CD4-positive, CD25-positive, alpha-beta regulatory T cell (primary cell): ENCODE measurements at places on chromosomes 6 and 20. TPM values are rescaled to one million over a fixed set of nuclear protein-coding genes. Genes with fewer than 3 reads are reported as not detected.

DNA sequence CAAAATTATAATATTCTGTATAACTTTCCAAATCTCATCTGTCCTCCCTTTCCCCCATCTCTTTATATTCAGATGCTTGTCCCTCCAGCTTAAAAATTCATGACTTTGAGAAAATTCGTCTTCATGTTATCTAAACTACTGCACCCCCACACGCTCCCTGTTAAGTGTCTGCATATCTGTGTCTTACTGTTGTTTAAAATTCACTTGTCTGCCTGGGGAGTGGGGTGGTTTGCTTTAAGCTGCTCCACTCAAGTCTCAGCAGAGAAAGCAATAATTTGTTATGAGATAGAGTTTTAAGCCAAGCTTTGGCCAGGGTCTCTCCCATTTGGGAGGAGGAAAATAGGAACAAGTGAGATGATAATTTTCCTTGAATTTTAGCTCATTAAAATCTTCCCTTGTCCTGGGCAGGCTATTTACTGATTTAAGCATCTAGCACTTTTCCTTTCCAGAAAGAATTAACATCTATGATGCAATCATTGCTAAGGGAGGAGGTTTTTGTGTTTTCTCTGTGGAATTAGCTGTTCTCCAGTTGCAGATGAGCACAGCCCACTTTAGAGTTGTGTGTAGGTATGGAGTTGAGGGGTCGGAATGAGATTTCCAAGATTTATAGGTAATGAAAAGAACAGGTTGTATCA, 36.8 kb downstream of the MTHFD1L start:
- no peaks in the 10 kb centered on the region for H3K36me3 ChIP-seq
- H3K27me3 ChIP-seq = no peaks in the 10 kb centered on the region
- DNase-seq = no peak
- H3K4me1 ChIP-seq = peaks cover 7% of the 10 kb centered on the region

Gene PCMT1
- total RNA-seq = 44.8 TPM

Gene SYCP2L
- not detected for total RNA-seq

DNA sequence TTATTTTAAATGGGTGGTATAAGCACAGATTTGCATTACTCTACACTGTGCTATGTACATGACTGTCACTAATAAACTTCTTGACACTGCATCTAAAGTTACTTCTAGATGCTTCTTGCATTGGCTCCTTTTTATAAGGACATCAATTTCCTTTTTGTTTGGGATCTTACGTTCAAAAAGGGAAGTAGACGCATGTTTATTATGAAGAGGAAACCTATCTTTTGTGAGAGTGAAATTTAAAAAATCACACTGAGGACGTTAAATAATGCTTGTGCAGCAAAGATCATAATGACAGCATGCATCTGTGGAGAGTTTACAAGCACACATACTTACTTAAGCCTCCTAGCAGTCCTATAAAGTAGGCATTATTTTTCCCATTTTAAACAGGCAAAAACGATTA, 479.5 kb downstream of the CD83 start:
- H3K36me3 ChIP-seq = no peaks in the 10 kb centered on the region
- DNase-seq = no peak
- H3K27ac ChIP-seq = no peak overlapping the region
- H3K4me3 ChIP-seq = no peak overlapping the region
- no peaks in the 10 kb centered on the region for H3K27me3 ChIP-seq

DNA sequence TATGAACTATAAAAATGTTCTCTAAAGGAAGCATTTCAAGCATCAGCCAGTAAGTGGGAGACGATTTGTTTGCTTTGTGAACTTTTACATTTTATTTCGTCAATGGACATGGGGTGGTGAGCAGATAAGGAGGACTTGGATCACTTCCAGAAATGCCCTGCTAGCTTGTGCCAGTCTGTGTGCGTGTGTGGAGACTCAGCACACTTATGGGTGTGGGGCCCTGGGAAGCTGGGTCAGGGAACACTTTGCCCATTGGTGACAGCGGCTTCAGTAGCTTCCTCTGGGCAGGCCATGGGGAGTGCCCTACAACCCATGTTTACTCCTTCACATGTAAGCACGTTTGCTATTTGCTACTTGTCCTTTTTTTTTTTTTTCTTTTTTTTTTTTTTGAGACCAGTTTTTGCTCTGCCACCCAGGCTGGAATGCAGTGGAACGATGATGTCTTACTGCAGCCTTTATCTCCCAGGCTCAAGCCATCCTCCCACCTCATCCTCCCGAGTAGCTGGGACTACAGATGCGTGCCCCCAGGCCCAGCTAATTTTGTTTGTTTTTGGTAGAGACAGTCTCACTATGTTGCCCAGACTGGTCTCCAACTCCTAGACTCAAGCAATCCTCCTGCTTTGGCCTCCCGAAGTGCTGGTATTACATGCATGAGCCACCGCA, 24.2 kb downstream of the PRDM1 start:
- H3K27ac ChIP-seq = peak overlapping the region; percentile 43
- peaks cover 48% of the 10 kb centered on the region for H3K36me3 ChIP-seq
- H3K4me1 ChIP-seq = peaks cover 83% of the 10 kb centered on the region
- no peak overlapping the region for H3K4me3 ChIP-seq

DNA sequence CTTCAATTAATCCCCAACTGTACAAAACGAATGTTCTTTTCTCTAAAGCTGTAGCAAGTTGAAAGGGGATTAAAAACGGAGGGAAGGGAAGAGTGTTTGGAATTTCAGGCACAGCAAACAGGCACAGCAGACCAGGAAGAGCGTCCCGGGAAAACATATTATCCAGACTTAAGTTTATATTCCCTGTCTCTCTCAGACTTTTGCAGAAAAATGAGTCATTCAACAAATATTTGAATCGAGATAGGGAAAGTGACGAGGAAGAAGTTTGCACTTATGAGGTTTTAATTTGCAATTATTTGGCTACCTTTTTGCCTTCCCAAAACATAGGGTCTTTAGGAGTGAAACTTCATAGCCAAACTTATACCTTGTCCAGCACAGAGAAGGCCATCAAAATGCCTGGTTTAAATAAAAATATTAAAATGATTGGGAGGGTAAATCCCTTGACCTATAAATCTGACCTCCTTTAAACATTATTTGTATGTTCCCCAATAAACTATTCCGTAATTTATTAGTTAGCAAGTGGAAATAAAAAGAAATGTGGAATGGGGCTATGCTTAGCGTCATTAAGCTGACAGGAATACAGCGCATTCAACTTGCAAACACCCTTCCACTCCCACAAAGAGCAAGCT, 16.0 kb downstream of the HFE start:
- H3K4me1 ChIP-seq = peaks cover 17% of the 10 kb centered on the region
- peak overlapping the region; percentile 97 for H3K27ac ChIP-seq
- H3K4me3 ChIP-seq = peak overlapping the region; percentile 85
